ENCODE measurements at places on chromosomes 6 and 20. TPM values are rescaled to one million over a fixed set of nuclear protein-coding genes. Genes with fewer than 3 reads are reported as not detected.
A peak's percentile ranks its signal among the peaks of the same experiment; 100 is the strongest.

GRCh38 chr6:43738877-43739641 is 31.0 kb upstream of the VEGFA start:
- DNase-seq: peak; percentile 17

GRCh38 chr20:53660078-53660909 is 66.7 kb upstream of the ZNF217 start:
- DNase-seq: no peak

Gene CNR1
- 15.2 TPM for total RNA-seq

DNA sequence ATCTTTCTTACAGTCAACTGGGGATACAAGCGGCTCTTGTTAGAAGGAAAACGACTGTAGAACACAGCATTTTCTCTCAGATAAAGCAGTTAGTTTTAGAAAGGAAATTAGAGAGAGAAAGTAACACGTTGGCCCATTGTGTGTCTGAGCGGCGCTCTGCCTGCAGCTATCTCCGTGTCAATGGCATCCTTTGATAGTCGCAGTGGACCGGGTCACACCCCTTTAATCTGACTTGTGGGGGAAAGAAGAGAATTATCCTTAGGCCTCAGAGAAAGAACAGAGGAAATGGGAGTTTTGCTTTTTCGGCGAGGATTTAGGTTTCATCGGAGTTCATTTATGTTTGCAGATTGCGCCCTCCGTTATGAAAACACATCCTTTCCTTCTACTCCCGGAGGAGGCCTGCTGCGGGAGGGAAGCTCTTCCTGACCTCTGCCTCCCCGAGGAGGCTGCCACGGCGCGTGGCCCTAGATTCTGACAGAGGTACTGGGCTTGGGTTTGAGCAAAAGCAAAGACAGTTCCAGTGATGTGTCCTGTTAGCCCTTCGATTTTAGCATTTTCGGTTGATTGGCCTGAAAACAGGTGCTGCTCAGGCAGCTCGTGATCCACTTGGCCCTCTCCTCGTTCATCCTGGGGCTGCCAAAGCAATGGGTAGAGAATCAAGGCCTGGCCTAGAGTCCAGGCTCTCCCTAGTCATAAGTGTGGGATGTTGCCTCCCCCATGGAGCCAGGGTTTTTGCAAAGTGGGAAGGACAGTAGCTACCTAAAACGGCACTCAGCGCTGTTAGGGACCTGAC is 74.9 kb downstream of the ZDHHC14 start:
- DNase-seq: no peak

GRCh38 chr20:12058216-12058615 is 140.5 kb downstream of the BTBD3 start:
- DNase-seq: no peak

Gene LY6G6F
- total RNA-seq: not detected

- peak; percentile 57 for DNase-seq
Observed at GRCh38 chr20:6732001-6732447, 35.5 kb upstream of the BMP2 start.

GRCh38 chr6:29561606-29562181 is 2.2 kb upstream of the UBD start:
- no peak for DNase-seq

Gene MMP24
- 2.7 TPM for total RNA-seq

- DNase-seq: no peak
Observed at GRCh38 chr6:155089746-155090145, 94.6 kb downstream of the TIAM2 start.

- DNase-seq: no peak
Observed at GRCh38 chr20:48231253-48231930, 446.1 kb upstream of the SULF2 start.

DNA sequence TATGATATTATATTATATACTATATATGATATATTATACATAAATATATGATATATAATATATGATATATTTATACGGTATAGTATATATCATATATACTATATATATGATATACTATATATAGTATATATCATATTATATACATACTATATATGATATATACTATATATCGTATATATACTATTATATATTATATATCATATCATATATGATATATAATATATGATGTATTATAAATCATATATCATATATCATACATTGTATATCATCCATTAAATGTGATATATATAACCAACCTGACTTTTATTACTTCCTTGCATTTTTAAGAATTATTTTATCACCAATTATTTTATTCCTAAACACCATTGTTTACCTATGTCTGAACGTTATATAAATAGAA is 146.6 kb upstream of the PRSS16 start:
- no peak for DNase-seq
